ENCODE measurements at places on chromosomes 11 and 22.

DNA sequence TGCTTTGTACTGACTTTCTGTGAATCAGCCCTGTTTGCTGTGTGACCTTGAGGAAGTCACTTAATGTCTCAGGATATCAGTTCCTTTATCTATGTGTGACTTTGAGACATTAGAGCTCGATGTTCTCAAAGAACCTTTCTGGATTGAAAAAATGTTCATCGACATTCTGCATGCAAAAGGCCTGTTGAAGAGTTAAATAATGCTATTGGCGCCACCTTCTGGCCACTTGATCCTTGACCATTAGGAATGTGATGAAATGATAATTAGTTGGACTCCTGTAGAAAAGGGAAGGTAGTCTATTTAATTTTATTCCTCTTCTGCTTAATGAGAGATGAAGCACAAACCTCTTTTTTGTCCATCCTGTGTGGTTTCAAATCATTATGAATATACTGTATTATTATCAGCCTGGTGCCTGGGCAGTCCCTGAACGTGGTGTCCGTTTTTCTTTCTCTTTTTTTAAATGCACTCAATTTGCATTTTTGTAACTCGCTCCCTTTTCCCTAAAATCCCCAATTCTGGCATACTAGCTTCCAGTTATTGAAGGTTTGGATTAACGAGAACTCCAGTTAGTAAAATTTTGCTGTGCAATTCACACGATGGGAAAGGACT lies 20.7 kb downstream of the ELF5 start:
- DNase-seq: no peak

DNA sequence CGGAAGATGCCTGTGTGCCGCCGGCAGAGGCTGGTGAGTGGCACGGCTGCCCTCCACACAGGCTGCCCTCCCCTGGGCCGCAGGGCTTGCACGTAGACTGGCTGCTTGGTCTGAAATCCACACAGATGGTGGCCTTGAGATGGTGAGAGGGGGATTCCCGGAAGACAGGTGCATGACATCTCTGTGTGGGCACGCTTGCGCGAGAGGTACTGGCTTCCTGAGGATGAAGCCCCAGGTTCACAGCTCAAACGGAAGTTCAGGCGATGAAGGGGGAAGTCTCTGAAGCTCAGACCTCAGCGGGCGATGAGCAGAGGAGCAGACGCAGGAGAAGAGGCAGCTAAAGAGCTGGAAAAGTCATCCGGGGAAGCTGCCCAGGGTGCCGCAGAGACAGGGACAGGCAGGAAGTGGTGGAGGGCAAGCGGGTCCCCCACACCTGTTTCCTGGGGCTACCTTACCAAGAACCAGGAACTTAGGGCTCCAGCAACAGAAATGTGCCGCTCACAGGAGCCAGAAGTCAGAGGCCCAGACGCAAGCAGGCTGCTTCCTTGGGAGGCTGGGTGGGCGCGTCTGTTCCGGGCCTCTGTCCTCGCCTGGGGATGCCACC lies 7.2 kb downstream of the CRELD2 start:
- DNase-seq: peak; percentile 54

GRCh38 chr22:38148245-38148644 lies 33.4 kb downstream of the PLA2G6 start:
- no peak for DNase-seq

DNA sequence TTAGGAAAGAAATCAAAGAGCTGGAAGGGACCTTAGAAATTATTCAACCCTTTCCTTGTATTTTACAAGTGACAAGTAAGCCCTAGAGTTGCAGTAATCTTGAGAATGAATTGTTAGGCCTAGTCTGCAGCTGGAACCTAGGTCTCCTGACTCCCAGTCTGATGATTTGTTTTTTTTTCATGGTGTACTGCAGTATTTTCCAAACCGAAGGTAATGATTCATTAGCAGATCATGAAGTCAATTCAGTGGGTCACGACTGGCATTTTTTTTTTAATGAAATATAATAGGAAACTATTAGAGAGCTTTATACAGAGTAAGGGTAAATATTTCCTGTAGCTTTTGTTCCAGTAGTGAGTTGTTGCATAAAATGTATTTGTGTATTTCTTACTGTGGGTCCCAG lies 42.8 kb downstream of the EXT2 start:
- no peak for DNase-seq

- no peak for DNase-seq
Measured at GRCh38 chr11:99695106-99695505, 674.4 kb downstream of the CNTN5 start.

DNA sequence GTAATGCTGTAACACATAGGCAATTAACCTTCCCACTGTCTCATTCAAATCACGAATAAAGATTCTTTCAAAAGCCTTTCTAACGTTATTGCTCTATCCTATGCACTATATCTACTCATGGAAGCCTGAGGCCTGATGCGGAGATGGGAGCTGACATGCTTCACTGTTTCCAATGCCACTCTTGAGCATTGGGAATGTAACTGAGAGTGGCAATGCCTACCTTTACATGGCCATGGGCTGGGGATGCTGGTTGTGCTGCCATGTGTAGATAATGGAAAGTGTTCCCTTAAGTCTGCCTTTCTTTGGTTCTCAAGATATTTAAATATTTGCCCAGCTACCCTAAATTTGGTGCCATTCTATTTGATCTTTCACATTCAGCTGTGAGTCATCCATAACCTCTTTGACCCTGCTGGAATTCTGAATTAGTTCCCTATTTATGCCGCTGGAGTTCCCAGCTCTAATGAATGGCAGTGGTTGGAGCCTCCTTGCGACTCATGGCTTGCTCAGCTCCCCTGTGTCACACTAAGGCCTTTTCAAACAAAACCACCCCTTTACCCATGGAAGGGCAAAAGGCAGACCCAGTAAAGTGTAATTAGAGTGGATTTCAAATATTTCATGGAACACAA lies 21.4 kb upstream of the DKK3 start:
- DNase-seq: no peak

DNA sequence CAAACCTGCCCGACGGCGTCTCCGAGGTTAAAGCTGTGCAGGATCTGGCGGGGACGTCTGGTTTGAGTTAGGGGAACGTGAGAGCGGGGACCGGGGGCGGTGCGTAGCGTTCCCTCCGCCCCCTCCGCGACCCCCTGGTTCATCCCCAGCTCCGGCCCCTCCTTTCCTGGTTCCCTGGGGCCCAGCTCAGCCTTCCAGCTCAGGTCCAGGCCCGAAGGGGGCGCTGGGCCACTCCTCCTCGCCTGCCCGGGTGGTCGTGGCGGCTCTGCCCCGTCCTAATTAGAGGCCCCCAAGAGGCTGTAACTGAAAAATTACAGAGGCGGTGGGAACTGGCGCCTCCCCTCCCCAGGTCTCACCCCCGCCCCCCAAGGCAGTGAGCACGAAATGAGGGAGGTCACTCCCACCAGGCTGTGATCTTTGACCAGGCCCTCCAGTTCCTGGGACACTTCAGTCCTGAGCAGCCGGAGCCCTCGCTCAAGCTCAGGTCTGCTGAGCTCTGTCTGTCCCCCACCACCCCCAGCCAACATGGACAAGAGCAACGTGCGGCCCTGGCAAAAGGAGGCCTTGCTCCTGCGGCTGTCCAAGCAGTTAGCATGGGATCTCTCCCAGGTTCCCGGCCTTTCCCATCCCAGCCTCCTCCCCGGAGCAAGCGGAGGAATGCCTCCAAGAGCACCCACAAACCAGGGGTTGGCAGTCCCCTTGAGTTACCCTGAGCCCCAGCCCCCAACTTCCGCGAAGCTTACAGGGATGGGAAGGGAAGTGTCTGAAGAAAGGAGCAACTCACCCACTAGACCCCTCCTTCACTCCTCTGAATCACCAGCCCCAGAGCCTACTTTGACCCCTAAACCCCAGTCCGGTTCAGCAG lies 3.3 kb downstream of the CD248 start:
- no peak for DNase-seq

DNA sequence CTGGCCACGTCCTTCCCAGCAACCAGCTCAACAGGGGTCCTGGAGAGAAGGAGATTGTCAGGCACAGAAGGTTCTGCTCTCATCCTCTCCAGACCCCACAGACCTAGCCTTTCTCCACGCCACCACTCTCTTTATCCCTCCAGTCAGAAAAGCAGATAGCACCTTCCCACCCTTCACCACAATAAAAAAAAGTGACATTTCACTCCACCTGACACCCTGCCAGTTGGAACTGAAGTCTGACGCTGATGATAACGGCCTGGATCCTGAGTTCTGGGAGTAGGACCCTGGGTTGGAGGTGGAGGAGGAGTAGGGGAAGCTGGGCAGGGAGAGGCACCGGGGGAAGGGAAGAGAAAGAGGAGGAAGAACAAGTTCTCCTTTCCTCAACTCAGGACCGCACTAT lies 127.5 kb upstream of the ANO1 start:
- no peak for DNase-seq

- DNase-seq: no peak
Measured at GRCh38 chr11:63835158-63835545, 3.8 kb upstream of the MARK2 start.

DNA sequence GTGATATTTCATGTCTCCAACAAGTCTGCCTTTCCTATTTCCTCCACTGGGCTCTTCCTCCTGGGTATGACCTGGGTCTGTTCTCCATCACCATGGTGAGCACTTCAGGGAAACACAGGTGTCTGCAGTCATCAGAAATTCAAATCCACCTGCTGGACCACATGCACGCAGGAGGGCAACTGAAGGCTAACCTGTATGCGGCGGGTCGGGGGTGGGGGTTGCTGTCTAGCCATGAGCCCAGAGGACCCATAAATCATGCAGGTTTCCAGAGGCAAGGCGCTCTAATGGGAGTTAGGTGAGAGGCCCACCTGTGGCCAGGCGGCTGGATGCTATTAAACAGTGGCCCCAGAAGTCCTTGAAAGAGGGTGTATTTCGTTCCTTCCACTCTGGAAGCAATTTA lies 11.1 kb upstream of the PAMR1 start:
- DNase-seq: no peak

DNA sequence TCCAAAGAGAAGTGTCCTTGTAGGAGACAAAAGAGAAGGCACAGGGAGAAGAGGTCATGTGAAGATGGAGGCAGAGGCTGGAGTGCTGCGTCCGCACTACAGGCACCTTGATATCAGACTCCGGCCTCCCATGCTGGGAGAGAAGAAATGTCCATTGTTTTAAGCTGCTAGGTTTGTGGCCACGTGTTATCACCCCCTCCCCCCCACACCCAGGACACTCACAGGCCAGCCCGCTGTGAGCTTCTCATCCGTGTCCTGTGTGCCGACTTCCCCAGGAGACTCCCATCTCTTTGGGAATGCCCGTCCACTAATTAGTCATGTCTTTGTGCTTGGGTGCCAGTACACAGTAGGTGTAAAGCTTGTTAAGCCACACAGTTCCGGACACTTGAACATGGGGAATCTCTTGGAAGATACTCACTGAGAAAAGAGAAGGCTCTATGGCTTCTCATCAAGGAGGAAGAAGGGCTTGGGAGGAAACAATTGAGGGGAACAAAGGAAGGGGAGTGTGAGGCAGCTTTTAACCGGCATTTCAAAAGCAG lies 1234.7 kb downstream of the TBC1D22A start:
- DNase-seq: no peak

DNA sequence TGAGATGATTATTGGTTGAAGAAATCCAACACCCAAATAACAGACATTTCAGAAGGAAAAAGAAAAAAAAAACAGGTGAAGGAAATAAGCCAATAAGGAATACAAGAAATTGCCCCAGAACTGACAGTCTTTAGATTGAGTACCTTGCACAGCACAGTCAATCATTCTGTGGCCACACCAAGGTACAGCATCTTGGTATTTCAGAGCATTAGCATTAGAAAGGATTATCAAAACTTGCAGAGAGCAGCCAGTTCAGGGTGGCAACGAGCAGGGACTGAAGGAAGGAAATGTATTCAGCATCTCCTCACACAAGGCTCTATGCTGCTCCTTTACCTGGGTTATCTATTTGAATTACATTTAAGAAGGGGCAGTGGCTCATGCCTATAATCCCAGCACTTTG lies 2.1 kb downstream of the ADA2 start:
- no peak for DNase-seq

- DNase-seq: no peak
Measured at GRCh38 chr11:35144806-35145205, 5.8 kb downstream of the CD44 start.

DNA sequence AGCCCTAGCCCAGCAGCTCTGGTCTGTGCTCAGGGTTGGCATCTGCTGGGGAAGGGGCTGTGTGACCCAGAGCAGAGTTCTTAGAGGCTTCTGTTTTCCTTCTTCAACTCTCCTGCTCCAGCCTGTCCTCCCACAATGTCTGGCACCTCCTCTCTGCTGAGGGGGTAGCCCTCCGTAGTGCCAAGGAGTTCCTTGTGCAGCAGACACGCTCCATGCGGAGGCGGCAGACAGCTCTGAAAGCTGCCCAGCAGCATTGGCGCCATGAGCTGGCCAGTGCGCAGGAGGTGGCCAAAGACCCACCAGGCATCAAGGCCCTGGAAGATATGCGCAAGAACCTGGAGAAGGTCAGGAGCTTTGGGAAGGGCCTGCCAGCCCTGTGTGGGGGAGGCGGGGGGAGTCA lies 69.3 kb downstream of the CEP164 start:
- no peak for DNase-seq

DNA sequence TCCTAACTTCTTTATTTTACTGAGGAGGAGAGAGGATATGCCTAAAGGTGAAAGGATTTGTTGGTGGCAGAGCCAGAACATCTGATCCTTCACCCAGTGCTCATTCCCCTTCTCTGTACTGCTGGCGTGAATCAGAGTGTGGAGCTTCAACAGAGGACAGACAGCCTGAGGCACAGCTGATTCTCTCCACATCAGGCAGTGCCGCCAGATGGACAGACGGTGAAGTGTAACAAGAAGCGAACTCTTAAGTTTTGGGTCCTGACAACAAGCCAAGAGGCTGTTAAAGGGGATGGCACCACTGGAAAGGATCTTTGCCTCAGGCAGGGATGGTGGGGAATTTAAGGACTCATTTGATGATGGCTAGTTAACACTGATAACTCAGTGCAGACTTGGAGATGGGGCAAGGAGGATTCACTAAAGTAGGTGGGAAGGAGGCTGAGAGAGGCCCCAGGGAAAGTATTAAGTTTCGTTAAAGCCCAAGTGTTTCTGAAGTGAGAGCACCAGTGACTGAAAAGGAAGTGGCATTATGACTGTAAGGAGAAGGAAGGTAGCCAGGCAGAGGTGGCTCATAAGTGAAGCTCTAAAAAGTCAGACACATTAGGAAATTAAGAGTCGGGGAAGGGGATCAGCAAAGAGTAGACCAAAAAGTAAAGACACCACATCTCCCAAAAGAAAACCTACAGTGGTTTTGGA lies 81.3 kb downstream of the CLPB start:
- no peak for DNase-seq

GRCh38 chr22:48079505-48080290 lies 1317.2 kb downstream of the TBC1D22A start:
- no peak for DNase-seq

- DNase-seq: no peak
Measured at GRCh38 chr11:114326151-114326550, 30.0 kb downstream of the NNMT start.

DNA sequence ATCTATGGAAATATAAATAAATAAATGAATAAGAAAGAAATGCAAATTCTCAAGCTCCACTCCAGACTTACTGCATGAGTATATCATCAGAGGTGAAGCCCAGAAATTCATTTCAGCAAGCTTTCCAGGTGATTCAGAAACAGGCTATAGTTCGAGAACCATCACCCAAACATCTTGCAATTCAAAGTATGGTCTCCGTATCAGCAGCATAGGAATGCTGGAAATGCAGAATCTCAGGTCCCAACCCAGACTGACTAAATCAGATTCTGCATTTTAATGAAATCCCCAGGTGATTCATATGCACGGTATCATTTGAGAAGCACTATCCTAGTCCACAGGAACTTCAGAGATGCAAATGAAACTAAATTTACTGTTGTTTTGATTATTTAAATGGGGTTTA lies 95.3 kb downstream of the SERGEF start:
- no peak for DNase-seq
